ENCODE measurements at places on chromosomes 7 and 10.

DNA sequence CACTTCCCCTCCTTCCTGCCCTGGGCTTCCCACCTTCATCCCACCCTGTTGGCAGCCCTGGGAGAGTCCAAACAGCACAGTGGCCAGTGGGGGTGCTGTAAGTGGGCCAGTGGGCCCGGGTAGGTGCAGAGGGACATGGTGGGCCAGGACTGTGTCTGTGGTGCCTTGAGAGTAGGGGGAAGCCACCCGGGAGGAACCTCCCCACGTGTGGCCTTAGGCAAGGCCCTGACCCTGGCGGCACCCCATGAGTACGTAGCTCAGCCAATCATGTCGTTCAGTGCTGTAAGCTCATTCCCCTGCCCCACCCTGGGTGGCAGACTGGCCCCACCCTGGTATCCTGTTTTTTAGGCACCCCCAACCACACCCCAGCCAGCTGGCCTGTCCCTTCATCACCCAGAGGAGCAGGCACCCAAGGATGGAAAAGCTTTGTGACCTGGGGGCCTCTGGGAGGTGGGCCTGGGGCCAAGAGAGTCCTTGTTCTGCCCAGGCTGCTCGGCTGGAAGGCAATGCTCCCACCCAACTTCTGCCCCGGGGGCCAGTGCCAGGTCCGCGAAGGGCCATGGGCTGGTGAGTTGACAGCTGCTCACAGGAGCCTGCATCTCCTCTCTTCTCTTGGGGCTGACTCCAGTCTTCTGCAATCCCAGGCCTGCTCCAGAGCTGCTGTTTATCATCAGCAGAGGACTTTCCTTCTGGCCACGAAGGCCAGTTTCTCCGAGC, 41.6 kb downstream of the TSPAN15 start:
- no peak for DNase-seq

- peak; percentile 88 for DNase-seq
These were observed 150.4 kb downstream of the SFMBT2 start for GRCh38 chr10:7260412-7260900.

GRCh38 chr7:4266270-4267040, 415.6 kb upstream of the FOXK1 start:
- DNase-seq: no peak

DNA sequence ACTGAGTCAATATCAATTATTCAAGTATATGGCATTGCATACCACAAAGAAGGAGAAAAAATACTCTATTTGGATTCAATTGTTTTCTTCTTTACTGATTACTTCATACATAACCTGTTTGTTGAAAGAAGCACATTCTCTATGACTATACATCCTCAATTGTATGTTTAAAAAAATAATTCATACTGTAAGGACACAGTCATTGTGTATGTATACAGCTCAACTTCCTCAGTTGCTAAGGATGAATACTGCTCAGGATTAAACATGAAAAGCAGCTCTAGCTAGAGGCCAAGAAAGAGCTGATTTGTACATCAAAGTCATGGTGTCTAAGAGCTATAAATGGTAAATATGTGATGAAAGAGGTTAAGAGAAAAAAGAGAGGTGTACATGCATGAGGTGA, 15.8 kb upstream of the BPGM start:
- no peak for DNase-seq

GRCh38 chr7:32774541-32774951, 117.0 kb downstream of the KBTBD2 start:
- DNase-seq: no peak

GRCh38 chr7:69439636-69440325, 158.5 kb upstream of the AUTS2 start:
- DNase-seq: no peak

DNA sequence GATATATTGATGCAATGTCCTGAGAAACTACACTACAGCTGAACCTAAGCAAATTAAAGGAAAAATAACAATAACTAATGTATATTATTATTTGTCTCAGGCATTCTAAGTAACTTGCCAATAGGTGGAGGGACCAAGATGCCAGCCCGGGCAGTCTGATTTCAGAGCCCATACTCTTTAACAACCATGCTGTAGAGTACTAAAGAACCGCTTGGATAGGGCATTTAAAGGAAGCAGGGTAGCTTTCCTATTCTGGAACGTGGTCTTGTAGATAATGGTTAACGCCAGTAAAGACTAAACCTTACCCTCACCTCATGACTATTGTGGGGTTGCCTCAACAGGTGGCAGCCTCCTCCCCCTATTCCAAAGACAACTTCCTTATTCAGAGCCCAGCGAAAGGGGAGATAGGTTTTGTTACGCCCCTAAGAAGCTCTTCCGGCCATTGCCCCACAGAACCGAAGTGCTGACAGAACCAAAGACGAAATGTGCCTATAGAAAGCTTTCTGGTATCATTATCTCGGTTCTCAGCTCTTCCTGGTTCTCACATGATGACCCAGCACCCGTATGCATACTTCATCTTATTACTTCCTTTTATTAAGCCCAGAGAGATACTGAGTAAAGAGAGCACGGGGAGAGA, 707 bp upstream of the C1GALT1 start:
- DNase-seq: peak; percentile 48

- no peak for DNase-seq
These were observed 95.5 kb downstream of the DNMBP start for GRCh38 chr10:99914236-99914635.

DNA sequence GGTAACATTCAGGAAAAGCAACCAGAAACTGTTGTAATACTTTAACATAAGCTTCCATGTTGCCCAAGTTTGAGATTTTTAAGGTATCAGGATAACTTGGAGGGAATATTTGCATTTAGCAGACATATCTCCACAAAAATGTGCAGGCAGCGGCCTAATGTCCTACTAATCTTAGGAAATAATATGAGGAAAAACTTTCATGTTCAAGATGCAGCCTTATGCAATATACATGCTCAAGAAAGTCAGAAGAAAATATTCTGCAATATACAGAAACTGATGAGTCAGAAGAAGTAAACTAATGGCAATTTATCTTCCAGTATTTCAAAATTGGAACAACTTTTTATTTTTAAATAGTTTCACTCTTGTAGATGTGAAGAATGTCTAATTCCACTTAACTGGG, 463.2 kb upstream of the C7orf33 start:
- DNase-seq: no peak

DNA sequence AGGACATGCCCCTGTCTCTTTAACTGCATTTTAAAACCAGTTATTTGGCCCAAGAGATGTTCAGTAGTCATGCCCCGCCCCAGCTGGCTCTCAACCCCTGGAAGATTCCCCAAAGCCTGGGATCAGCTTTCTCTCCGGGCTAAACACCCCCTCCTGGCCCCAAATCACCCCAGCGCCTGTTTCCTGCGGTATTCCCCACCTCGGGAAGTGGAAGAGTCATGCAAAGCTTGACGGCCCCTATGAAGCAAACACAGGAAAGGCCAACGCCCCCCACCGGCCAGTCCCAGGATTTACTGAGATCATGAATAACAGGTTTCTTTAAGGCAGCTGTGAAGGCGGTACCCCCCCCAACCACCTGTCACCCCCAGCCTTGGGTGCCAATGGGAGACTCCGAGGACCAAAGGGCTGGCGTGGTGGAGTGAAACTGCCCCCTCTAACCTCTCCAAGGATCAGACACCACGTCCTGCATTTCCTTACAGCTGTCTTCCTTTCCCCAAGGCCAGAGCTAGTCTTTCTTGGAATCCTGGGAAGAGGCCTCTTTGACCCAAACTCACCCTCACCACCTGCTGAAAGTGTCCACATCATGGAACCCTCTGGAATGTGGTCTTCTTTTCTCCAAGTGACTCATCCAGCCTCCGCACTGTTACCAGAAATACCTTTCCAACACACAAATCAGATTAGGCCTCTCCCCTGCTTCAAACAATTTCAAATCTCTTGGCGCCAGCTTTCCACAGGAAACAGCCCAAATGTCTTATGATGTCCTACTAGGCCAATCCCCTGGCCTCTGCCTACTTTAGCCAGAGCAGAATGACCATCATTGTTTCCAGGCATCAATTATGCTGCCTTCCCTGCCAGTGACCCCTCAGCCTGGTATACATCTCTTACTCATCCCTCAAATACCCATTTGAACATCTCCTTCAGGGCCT, 301.5 kb downstream of the ZEB1 start:
- no peak for DNase-seq

- peak; percentile 81 for DNase-seq
These were observed 13.3 kb upstream of the DDIT4 start for GRCh38 chr10:72260239-72260975.

- no peak for DNase-seq
These were observed 8.3 kb downstream of the NAMPT start for GRCh38 chr7:106276513-106276912.

GRCh38 chr7:37283716-37284115, 164.9 kb downstream of the ELMO1 start:
- no peak for DNase-seq

DNA sequence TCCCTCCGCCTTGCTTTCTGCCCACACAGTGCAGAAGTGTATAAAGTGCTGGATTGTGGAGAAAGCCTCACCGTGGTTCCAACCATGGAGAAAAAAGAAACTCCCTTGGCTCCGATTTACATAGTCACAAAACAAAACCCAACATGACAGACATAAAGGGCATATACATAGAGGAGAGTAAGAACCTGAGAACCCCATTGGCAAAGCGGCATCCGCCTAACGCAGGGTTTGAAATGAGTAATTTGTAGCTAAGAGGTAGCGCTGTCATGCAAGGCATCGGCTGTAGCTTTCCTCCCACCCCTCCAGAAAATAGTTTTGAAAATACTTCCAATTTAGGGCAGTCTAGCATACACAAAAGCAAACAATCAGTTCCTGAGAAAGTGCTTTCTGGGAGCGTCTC, 126.0 kb upstream of the NRBF2 start:
- no peak for DNase-seq

DNA sequence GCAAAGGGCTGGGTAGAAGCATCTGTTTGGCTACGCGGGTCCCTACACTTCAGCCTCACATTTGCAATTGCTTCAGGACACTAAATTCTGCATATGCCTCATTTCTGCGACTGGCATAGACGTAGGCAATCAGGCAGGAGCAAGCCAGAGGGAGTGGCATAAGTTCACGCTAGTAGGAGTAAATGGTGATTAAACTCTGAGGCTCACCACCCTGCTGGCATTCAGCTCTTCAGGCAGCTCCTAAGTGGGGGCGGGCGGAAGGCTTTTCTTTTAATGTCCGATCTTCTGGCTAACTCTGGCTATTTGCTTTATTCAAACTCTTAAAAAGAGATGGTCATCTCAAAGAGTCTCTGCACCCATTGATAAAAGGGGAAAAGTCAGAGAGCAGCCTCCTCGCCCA, 45.3 kb downstream of the RGS10 start:
- no peak for DNase-seq

- DNase-seq: peak; percentile 18
These were observed 49.4 kb upstream of the CTBP2 start for GRCh38 chr10:125209591-125210355.

DNA sequence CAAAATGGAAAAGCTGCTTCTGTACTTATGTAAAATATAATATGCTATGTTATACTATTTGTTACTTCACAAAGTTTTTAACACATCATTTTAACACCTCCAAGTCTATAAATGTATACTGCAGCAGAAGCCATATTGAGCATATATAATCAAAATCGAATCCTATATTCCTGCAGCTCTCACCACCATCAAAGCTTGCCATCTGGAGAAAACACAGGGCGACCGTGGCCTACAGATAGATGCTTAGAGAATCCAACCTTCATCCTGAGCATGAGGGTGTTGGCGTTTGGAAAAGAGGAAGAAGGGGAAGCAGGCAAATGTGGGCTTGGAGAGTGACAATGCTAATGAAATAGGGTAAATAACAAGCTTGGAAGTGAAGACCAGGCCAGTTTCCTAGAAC, 258.8 kb upstream of the IMMP2L start:
- DNase-seq: peak; percentile 22

GRCh38 chr10:22779331-22780019, 65.1 kb upstream of the PIP4K2A start:
- DNase-seq: no peak

DNA sequence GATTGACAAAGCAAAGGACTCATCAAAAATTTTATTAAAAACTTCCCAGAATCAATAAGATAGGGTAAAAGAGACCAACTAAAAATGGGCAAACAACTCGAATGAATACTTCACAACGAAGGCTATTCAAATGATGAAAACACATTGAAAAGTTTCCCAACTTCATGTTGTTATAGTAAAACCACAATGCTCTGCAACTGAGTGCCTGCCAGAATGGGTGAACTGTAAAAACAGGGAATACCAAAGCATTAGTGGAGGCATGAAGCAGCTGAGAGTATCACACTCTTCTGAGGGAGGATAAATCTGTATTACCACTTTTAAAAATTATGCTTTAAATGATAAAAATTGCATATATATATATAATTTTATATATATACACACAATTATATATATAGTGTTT, 1214.7 kb downstream of the SORCS3 start:
- DNase-seq: no peak

DNA sequence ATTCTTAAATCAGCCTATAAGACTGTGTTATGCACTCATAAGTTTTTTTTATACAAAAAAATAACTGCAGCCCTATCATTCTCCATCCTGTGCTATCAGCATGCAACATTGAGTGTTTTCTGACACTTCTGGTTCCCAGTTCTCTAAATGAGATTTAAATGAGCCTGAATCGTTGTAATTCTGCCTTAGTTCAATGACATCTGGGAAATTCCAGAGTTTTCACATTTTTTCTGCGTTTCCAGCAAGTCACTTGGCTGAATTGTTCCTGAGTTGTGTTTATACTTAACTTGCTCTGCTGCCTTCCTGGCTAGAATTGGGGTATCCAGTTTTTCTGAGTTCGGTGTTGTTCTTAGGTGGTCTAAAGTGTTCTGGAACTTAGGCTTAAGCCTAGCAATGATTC, 636.1 kb upstream of the FZD8 start:
- DNase-seq: no peak

DNA sequence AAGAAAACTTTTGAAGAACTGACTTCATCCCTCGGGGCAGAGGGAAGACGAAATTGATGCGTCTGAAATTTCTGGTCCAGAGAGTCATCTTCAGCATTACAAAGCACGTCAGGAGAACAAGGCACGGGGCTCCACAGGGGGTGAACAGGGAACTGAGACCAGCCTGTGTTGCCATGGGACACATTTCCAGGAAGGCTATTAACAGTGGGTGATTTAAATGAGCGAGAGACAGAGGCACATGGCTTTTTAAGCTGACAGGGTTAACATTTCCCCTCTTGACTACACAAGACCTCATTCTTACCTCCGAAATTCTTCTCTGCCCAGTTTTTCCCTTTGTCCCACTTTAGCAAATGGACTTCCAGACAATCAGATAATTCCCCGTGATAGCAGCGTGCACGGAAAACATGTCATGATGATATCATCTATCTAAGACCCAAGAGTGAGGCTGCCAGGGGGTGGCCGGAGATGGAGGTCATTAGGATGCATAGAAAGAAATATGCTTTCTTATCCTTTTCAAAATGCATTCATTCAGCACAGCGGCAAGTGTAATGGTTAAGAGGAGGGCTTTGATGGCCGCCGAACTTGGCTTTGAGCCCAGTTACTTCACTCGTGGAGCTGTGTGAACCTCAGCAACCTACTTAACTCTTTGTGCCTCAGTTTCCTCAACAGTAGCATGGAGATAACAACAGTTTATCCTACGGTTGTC, 248.0 kb downstream of the PRPF18 start:
- DNase-seq: no peak

Data from hippocampal formation (tissue), 2 donors.